ENCODE measurements at places on chromosomes 3 and 15.

DNA sequence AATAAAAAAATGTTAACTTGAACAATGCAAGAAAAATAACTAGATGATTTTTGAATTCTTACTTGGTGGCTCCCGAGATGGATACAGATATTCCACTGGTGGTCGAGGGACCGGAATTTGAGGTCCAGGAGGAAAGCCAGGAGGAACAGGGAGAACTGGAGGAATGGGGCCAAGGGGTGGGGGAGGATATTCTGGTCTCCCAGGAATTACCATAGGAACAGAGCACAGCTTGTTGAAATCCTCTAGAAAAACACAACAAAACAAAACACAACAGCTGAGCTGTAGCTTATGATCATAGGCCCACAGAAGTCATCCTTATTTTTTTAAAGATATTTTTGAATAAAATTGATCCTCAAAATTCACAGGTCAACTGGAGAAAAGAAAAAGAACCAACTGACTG is 129.4 kb downstream of the FBN1 start:
- no peak for DNase-seq

- DNase-seq, result no peak
Measured at GRCh38 chr3:174531262-174531982, 327.7 kb upstream of the NAALADL2 start.

DNA sequence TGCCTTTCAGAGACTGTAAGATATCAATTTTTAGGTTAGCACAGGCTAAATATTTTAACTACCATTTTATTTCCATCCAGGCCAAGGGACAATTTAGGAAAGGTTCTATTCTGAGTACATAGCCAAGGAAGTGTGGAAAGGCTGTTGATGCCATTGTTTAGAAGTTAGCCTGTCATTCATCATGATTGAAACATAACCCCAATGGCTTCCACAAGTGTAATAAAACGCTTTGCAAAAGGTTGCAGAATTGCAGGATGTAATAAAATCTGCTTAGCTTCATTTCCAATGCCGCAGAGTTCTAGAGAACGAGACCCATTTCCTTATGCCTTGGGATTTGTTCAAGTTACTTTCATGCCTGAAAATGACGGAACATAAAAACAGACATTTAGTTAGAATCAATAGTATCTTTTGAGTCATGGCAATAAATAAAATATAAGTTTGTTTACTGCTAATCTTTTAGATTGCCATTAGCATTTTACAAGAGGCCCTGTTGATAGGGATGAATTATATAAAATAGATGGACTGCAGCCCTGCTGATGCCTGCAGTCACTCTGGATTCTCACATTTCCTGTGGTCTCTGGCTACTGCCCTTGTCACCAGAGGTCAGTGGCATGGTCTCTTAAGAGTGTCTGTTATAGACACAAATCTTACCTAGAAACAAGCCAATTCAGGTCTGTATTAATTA is 678.2 kb upstream of the CFAP20DC start:
- no peak for DNase-seq

- no peak for DNase-seq
Measured at GRCh38 chr15:36584511-36584910, 5.1 kb downstream of the CDIN1 start.

- DNase-seq, result no peak
Measured at GRCh38 chr3:46905661-46906451, 28.3 kb downstream of the PTH1R start.

- DNase-seq, result no peak
Measured at GRCh38 chr15:68091743-68092142, 37.6 kb downstream of the PIAS1 start.

DNA sequence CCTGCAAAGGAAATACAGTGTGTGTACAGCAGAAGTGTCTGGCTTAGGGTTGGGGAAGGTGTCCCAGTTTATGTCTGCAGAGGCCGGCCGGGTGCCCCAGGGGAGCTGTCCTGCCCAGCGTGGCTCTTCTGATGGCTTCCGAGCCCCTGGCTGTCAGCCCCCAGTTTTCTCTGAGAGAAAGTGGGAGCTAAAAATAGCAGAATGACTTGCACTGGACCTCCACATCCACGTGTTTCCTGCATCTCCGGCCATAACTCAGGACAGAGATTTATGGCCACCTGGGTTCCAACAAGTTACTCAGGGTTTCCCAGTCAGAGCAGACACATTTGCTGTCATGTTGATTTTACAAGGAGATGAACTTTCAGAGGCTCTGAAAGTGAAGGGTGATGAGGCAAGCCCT is 192.0 kb downstream of the ATP10A start:
- no peak for DNase-seq

DNA sequence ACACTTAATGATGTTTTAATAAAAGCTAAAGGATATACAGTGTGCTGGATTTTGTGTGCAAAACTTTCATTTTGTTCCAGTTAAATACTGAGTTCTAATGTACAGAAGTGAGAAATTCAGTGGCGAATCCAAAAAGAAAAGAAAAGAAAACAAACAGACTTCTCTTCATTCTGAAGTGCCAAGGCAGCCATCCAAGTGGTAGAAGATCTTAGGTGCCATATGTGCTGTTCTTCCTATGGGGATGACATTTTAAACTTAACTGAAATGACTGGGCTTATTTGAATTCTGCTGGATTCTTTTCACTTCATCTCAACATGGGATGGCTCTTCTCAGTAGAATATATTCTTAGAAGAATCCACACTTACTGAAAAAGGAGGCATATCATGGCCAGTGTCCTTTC is 416.5 kb downstream of the ROBO2 start:
- no peak for DNase-seq

GRCh38 chr15:100730655-100731266 is 128.4 kb downstream of the ASB7 start:
- DNase-seq, result no peak

DNA sequence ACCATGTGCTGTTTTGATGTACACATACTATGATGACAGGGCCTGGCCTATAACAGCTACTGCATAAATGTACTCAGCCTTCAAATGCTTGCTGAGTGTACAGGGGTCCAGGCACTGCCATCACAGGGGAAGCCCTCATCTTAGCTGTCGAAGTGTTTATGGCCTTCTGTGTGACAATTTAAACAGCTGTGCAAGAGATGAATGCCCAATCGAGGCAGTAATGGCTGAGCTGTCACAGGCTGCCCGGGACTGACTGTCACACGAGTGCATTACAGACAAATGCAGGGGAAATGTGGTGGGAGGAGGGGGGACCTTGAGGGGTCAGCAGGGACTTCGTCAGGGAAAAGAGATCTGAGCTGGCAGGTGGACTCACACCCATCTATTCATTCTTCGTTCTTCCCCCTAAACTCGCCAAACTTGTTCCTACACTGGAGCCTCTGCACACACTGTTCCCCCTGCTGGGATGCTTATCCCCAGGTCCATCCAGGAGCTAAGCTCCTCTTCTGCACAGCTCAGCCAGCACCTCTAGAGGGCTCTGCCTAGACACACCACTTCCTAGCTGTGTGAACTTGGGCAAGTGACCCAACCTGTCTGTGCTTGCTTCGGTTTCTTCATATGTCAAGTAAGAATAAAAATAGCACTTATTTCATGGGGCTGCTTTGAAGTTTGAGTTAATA is 156.2 kb upstream of the IQSEC1 start:
- no peak for DNase-seq

DNA sequence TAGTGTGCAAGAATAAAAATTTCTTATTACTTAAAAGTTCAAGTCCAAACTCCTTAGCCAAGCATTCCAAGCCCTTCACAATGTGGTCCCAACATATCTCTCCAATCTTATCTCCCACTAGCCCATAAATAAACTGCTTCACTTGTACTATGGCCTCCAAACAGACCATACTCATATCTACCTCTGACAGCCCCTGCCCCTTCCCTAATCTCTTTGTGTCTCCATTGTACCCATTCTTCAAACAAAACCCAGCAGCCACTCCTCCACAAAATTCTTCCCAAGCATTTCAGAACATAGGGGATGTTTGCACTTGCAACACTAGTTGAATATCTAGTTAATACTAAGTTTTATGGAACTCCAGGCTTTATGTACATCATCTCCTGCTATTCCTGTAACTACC is 30.5 kb downstream of the LCMT2 start:
- DNase-seq, result no peak

DNA sequence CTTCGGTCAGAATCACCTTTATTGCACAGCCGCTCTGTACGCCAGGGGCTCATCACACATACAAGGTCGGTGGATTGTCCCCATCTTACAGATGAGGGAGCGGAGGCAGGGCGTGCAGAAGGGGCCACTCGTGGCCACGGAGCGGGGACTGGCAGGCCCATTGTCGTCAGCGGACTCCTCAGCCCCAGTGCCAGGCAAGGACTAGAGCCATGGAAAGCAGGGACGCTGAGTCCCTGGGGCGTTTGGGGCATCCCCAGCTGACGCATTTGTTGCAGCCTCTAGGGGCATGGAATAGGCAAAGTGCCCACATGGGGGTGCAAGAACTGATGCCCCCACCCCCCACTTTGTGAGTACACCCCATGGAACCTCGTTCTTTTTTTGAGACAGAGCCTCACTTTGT is 29.8 kb upstream of the FURIN start:
- no peak for DNase-seq

DNA sequence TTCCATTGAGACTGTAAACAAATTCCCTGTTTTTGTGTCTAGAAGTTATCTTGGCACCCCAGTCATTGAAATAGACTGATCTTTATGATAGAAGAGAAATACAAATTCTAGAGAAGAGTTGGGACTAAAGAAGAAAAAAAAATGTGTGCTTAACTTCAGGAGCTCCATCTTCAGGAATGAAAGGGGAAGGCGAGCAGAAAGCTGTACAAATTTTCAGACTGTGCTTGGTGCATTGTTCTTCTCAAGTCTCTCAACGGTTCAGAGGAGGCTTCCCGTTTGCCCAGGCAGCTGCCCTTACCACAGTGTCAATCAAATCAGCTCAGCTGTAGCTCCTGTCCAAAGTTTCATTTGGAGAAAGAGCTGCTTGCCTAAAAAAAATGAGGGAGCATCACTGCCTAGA is 41.7 kb downstream of the OXSM start:
- DNase-seq, result no peak

DNA sequence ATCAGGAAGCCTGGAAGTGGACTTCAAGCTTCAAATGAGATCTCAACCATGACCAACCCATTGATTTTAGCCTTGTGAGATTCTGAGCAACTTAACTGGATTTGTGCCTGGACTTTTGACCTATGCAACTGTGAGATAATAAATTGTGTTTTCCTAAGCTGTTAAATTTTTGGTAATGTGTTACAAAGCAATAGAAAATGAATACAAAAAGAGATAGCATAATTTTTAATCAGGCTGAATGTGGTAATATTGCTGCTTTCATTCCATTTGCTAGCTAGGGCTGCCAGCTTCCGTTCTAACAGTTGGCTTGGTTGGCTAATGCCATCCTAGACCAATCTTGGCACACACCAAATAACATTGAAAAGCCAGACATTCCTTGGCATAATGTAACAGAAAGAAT is 12.2 kb downstream of the PROS1 start:
- DNase-seq, result no peak

GRCh38 chr15:39471785-39472574 is 108.9 kb upstream of the THBS1 start:
- no peak for DNase-seq

GRCh38 chr3:17580901-17581300 is 161.5 kb downstream of the TBC1D5 start:
- no peak for DNase-seq

GRCh38 chr3:133386876-133387275 is 13.0 kb upstream of the BFSP2 start:
- no peak for DNase-seq

DNA sequence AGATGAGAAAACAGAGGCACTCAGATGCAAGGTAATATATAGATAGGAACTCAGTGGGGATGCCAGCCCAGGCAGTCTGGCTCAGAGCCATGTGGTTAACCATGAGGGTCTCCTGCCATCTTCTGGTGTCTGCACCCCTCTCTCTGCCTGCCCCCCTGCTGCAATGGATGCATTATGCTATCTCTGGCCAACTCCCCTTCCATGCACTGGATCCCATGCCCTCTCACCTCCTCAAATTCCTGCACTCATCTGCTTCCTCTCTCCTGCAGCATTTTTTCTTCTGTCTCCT is 163.2 kb downstream of the STT3B start:
- DNase-seq, result no peak

- no peak for DNase-seq
Measured at GRCh38 chr3:151330899-151331298, 1.6 kb upstream of the P2RY13 start.

DNA sequence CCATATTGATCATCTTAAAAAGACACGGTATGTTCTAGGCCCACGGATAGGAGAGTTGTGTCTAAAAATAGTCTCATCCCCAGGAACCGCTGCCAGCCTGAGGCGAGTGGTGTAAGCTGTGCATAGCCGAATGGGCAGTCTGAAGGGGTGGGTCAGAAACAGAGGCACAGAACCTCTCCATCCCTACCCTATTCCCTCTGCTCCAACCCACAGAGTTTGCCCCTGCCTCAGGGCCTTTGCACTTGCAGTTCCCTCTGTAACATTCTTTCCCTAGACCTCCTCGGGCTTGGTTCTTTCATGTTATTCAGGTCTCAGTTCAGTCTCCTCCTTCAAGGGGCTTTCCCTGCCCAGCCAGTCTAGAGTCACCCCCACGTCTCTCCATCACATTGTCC is 4.8 kb downstream of the SCN5A start:
- no peak for DNase-seq

DNA sequence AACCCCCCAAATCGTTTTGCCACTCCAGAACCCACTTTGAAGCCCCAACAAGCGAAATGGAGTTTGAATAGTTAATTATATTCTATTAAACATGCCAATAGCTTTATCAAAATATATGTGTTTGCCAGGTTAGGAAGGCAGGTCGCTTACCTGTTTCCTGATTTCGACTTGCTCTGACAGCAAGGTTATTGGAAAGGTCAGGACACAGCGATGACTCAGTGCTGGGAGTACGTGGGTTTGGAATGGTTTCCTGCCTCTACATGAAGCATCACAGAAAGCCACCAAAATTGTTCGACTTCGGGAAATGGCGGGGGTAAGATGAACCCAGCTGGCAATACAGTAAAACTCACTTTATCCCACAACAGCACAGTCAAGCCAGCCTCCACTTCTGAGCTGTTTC is 135.6 kb upstream of the ABI3BP start:
- no peak for DNase-seq

- no peak for DNase-seq
Measured at GRCh38 chr3:42507761-42508335, 5.4 kb downstream of the VIPR1 start.

- no peak for DNase-seq
Measured at GRCh38 chr15:68271854-68272471, 5.6 kb upstream of the FEM1B start.

DNA sequence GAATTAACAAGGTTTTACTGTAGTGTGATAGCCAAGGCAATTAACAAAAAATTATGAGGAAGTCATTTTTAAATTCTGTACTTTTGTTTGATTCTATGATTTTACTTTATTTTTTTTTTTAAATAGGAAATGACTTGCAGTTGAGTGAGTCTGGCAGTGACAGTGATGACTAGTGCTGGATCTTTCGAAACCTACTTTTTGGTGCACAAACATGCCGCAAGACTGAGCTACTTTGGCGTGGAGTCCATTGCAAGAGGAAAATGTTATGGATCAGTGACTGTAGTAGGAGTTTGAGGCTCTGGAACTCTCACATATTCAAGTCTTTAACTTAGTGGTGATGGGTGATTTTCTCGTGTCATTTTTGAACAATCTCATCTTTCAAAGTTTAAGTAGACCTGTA is 11.6 kb downstream of the EAF1 start:
- DNase-seq, result no peak

- no peak for DNase-seq
Measured at GRCh38 chr3:50258029-50258680, 10.8 kb upstream of the SEMA3B start.

GRCh38 chr3:16071206-16071605 is 103.3 kb upstream of the GALNT15 start:
- no peak for DNase-seq

GRCh38 chr15:64690578-64691296 is 84.7 kb downstream of the RBPMS2 start:
- no peak for DNase-seq

GRCh38 chr3:27827041-27827440 is 104.9 kb upstream of the EOMES start:
- DNase-seq, result no peak
